ENCODE measurements at places on chromosomes 3 and 15.

GRCh38 chr15:67833710-67834511, 5.9 kb downstream of the RNU6-1 start:
- no peak for DNase-seq
- peaks cover 66% of the 10 kb centered on the region for H3K27me3 ChIP-seq
- H3K4me3 ChIP-seq, result peak overlapping the region; percentile 65
- no peaks in the 10 kb centered on the region for H3K36me3 ChIP-seq

DNA sequence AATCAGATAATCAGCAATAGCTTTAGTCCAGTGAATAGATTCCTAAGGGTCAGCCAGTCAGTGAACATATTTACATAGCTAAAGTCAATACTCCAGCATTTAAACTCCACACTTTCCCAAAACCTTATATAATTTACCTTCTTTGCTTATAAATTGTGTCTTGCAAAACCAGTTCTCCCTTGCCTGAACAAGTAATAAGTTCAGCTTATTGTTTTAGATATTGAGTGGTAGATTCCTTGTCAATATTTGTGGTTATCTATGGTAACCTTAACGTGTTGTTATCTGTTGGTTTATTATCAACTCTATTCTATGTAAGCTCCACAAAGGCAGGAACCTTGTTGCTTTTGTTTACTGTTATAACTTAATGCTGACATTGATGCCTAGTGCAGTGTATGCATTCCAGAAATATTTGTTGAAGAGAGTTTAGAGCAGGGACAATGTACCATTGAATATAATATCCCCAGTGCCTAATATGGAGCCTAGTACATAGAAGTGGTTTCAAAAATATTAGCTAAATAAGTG, 24.0 kb downstream of the PLSCR5 start:
- H3K36me3 ChIP-seq, result no peaks in the 10 kb centered on the region
- H3K4me3 ChIP-seq, result no peak overlapping the region

- H3K4me3 ChIP-seq, result no peak overlapping the region
- H3K27me3 ChIP-seq, result no peaks in the 10 kb centered on the region
- DNase-seq, result no peak
- H3K27ac ChIP-seq, result no peak overlapping the region
Observed at GRCh38 chr3:23760325-23760724, 45.4 kb upstream of the UBE2E1 start.

DNA sequence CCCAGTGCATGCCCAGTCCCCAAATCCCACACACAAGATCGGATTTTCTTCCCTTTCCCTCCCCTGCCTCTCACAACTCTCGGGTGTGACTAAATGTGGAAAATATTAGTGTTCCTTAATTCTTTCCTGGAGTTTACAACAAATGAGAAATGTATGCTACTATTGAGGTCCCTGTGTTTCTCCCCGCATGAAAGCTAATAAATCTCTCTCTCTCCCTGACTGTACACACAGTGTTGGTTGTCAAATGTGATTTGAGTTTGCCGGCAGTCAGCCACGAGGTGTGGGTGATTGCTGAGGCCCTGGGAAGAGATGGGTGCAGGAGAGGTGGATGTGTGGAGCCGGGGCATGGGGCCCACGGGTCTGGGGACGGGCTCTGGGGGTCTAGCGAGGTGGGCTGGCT, 161.4 kb upstream of the IQSEC1 start:
- no peaks in the 10 kb centered on the region for H3K27me3 ChIP-seq
- H3K27ac ChIP-seq, result no peak overlapping the region
- no peak overlapping the region for H3K4me3 ChIP-seq
- peaks cover 22% of the 10 kb centered on the region for H3K4me1 ChIP-seq

GRCh38 chr15:99137877-99138276, 33.0 kb downstream of the SYNM start:
- H3K4me1 ChIP-seq, result no peaks in the 10 kb centered on the region
- no peaks in the 10 kb centered on the region for H3K27me3 ChIP-seq
- no peaks in the 10 kb centered on the region for H3K36me3 ChIP-seq
- H3K27ac ChIP-seq, result no peak overlapping the region

DNA sequence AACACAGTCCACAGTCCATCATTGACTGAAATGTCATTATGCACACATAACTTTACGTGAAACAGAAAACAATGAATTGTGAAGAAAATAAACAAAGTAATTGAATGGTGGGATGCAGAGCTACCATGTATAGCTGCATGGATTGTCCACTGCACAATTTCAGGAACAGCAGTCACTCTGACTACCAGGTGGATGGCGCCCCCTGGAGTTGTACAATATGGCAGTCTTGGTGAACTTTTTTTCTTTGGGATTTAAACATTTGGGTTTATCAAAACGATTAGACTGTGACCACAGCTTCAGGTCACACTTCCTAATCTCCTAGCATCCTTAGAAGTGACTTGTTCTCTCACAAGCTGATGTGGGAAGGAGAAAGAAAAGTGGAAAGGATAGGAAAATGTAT, 48.9 kb upstream of the TCF12 start:
- H3K27me3 ChIP-seq, result no peaks in the 10 kb centered on the region
- no peak overlapping the region for H3K27ac ChIP-seq
- no peak overlapping the region for H3K4me3 ChIP-seq
- no peaks in the 10 kb centered on the region for H3K4me1 ChIP-seq

DNA sequence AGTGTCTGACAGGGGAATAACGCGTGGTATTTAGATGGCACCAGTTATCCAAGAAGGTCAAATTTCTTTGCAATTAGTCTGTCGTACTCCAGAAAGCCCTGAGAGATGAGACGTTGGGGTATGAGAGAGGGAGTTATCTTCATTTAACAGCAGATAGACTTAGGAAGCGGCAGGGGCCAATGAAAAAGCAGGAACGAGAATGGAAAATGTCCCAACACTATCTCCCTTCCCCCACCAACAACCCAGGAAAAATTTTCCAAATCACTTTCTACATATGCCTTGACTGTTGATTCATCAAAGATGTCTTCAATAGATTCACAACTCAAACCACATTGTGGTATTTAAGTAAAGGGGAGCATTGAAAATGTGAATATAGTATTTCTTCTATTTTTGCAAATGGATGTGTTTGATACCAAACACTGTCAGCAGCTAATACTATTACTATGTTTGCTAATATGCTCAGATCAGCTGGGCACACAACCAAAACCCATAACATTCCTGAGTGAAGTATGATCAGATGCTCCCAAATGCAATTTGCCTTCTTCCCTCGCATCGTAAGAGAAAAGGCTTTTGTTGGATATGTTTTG, 13.3 kb upstream of the GREM1 start:
- H3K27ac ChIP-seq, result no peak overlapping the region
- DNase-seq, result no peak
- H3K27me3 ChIP-seq, result no peaks in the 10 kb centered on the region
- H3K4me1 ChIP-seq, result no peaks in the 10 kb centered on the region

DNA sequence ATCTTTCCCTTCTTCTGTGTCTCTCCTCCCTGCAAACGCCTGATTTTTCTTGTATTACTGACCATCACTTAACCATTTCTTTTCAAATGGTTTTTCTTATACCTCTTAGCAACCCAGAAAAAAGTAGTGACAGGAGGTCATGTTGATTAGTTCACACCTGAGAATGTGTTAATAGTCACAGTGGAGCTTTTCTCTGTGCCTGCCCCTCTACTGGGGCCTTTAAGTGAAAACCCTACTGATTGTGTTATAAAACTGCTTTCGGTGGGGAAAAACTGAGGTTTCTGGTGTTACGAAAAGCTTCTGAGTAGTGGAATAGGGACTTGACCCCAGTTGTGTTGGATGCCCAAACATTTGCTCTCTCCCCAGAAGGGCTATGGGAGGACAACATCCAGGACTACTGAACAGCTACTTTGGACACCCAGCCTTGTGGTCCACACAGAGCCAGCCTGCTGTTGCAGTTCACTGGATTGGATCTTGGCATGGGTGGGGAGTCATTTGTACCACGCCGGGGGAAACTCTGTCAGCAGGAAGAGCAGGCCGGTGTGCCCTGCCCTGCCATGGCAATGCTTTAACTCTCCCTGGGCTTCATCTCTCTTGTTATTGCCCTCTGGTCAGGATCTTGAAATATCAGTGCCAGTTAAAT, 10.3 kb downstream of the GPR87 start:
- no peak overlapping the region for H3K4me3 ChIP-seq
- H3K27me3 ChIP-seq, result no peaks in the 10 kb centered on the region
- no peaks in the 10 kb centered on the region for H3K36me3 ChIP-seq
- DNase-seq, result no peak
- no peaks in the 10 kb centered on the region for H3K4me1 ChIP-seq

- H3K4me1 ChIP-seq, result no peaks in the 10 kb centered on the region
- H3K36me3 ChIP-seq, result no peaks in the 10 kb centered on the region
- no peak for DNase-seq
Observed at GRCh38 chr15:39363761-39364586, 216.9 kb upstream of the THBS1 start.

DNA sequence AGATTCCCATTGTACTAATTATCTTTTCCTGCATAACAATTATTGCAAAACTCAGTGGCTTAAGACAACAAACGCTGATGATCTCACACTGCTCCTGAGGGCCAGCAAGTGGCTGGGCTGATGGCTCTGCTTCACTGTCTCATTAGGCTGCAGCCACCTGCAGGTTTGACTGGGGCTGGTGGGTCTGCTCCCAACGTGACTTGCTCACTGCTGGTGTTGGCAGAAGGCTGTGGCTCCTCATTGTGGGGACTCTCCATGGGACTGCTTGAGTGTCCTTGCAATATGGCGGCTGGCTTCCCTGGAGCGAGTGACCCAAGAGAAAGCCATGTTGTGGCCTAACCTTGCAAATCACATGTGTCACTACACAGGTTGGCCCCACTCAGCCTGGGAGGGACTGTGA, 71.1 kb downstream of the PLXNA1 start:
- no peak overlapping the region for H3K4me3 ChIP-seq
- H3K4me1 ChIP-seq, result no peaks in the 10 kb centered on the region
- no peaks in the 10 kb centered on the region for H3K36me3 ChIP-seq
- DNase-seq, result no peak
- H3K27me3 ChIP-seq, result no peaks in the 10 kb centered on the region
- no peak overlapping the region for H3K27ac ChIP-seq

GRCh38 chr3:106530367-106530766, 661.6 kb upstream of the CBLB start:
- H3K27me3 ChIP-seq, result no peaks in the 10 kb centered on the region
- no peak overlapping the region for H3K4me3 ChIP-seq
- H3K27ac ChIP-seq, result no peak overlapping the region
- no peaks in the 10 kb centered on the region for H3K36me3 ChIP-seq
- H3K4me1 ChIP-seq, result no peaks in the 10 kb centered on the region

DNA sequence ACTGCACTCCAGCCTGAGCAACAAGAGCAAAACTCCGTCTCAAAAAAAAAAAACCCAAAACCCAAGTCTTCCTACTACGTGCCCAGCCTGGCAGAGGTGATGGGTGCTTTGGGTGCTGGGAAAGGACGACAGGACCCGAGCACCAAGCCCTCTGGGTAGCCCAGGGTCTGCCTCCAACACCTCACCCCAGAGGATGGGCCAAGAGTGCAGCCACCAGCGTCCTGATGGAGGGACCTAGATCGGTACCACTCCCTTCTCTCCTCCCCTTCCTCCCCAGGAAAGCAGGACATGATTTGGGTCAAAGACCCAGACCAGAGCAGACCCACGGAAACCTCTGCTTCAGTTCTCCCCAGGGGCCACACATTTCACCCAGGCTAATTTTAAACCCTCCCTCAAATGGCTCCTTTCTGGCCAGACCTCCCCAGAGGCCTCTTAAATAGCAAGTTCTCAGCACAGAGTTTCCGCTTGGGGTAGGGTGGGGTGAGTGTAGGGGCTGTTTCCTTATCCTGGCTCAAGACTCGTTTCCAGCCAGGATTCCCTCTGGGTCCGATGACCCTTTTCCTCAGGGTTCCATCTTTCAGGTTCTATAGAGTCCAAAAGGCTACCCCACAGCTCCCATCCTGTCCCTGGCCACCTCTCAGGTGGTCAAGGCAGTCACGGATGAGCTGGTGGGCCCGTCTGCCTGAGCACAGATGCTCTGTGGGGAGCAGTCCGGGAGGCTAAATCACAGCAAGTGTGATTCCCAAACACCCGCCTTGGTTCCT, 20.5 kb downstream of the RBPMS2 start:
- no peaks in the 10 kb centered on the region for H3K4me1 ChIP-seq
- no peaks in the 10 kb centered on the region for H3K36me3 ChIP-seq

DNA sequence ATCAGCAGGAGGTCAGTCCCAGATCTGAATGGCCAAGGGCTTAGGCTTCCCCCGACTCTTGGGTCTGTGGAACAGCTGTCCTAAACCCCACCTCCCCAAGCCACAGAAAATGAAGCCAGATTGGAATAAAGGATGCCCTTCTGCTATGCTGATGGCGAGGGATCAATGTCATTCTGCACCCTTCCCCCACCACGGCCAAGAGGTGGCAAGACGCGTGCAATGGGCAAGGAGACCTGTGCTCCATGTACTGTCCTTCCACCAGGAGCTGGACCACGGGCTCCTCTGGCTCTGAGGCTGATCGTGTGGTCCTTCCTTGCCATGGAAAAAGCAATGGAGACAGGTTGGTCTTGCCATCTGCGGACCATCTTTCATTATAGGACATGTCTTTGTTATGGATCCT, 32.6 kb upstream of the TBC1D21 start:
- H3K27ac ChIP-seq, result no peak overlapping the region
- no peak for DNase-seq

DNA sequence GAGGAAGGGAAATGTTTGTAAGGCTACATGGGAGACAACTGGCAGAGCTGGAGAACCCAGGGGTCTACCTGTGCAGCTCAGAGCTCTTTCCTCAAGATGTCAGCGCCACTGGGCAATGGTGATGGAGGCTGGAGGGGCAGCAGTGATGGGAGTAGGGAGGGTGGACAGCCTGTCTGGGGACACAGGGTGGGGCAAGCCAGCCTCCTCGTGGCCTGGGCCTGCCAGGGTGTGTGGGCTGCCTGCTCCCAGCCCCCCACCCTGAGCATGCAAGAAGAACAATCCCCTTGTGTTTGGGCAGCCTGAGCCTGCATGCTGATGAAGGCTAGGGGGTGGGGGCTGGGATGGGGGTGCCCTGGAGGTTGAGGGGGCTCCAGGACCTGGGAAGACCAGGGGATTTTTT, 1.2 kb downstream of the PCBP4 start:
- no peak overlapping the region for H3K4me3 ChIP-seq
- peaks cover 16% of the 10 kb centered on the region for H3K4me1 ChIP-seq
- H3K36me3 ChIP-seq, result no peaks in the 10 kb centered on the region
- H3K27me3 ChIP-seq, result no peaks in the 10 kb centered on the region
- H3K27ac ChIP-seq, result no peak overlapping the region

DNA sequence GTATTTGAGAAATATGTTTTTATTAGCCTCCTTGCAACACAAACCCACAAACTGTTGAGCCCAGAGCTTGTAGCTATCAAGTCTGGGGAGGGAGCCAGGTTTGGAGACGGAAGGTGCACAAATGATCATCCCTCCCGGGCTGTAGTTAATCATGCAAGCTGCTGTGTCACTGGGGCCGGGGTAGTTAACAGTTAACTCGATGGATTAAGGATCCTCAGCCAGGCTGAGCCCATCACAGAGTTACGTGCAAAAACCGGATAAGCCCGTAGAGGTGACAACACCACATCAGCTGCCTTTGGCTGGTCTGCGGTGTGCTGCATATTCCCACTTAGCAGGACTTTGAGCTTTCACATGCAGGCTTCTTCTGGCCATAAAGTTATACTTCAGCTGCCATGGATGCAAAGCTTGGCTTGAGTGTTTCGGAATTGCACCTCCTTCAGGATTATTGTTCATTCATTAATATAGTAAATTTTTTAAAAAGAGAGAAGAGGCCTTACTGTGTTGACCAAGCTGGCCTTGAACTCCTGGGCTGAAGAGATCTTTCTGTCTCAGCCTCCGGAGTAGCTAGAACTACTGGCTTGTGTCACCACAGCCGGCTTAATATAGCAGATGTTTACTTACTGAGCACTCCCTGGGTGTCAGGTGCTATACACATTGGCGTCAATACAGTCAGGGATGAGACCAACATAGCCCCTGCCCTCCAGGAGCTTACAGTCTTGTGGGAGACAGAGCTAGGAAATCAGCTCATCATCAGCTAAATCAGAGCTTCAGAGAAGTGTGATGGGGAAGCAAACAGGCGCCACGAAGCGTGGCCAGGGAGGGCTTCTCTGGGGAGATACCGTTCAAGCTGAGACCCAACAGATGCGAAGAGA, 226.8 kb upstream of the BHLHE40 start:
- no peaks in the 10 kb centered on the region for H3K27me3 ChIP-seq
- H3K27ac ChIP-seq, result no peak overlapping the region

All from effector memory CD4-positive, alpha-beta T cell (primary cell).